ENCODE measurements at places on chromosomes 13 and 19.

GRCh38 chr13:33409673-33410510 is 124.3 kb upstream of the STARD13 start:
- DNase-seq: no peak

GRCh38 chr13:34467450-34468083 is 474.5 kb upstream of the NBEA start:
- DNase-seq: no peak

DNA sequence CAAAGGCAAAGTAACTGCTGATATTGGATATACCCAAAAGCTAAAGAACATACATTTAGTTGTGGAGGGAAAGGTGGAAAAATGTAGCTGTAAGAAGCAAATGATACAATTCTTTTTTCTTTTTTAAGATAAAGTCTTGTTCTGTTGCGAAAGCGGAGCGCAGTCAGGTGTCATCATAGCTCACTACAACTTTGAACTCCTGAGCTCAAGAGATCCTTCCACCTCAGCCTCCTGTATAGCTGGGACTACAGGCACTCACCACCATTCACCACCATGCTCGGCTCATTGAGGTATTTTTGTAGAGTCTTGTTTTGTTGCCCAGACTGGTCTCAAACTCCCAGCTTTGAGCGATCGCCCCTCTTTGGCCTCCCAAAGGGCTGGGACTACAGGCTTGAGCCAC is 38.0 kb downstream of the TBC1D4 start:
- DNase-seq: no peak

DNA sequence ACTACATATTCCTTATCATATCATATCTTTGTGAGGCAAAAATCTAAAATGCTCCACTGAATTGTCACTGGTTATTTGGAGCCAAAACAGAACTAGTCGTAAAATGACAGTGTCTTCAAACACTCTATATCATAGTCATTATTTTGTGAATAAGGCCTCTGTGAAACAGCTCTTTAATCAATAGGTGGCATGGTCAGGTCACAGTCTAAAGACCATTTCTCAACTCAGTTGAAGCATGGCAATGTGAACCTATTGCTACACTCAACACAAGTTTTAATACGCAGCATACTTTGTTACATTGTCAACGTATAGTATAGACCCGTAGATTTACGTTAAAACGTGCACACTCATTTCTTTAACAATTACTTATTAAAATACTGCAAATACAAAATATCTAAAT is 131.3 kb upstream of the PCDH20 start:
- DNase-seq: no peak

- DNase-seq: no peak
Observed at GRCh38 chr13:35219021-35219420, 257.5 kb downstream of the MAB21L1 start.

- DNase-seq: no peak
Observed at GRCh38 chr19:56765137-56765536, 75.4 kb downstream of the PEG3 start.

DNA sequence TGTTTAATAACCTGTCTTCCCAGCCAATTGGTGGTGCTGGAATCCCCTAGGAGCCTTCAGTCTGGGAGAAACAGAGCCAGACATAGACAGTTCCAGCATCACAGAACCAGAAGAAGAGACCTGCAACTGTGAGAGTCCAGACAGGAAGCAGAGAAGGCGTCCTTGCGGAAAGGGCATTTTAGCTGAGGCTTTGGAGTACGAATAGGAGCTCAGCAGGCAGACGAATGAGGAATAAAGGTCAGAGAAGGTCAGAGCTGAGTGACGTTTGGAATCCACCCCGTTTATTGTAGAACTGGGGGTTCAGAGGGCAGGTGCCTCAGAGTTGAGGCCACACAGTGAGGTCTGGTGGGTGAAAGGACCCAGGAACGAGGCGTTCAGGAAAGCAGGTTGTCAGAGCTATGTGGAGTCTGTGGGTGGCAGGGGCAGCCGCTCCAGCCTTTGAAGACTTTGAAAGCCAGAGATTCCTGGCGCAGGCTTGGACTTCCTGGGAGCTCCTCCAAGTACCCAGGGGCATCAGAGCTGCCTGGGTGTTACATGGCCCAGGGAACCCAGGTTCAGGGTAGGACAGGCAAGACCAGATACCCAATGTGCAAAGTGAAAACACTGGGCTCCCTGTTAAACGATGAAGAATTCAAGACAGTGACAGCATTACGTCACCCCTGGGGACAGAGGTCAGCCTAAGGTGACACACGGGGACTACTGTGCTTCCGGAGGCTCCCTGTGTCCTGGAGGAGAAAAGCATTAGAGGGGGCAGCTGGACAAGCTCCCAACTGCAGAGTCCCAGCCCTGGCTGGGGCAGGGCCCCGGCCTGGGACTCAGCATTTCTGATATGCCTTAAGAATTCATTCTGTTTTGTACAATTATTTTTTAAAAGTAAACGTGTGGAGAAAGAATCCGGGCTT is 5.5 kb downstream of the ARRDC2 start:
- DNase-seq: no peak

DNA sequence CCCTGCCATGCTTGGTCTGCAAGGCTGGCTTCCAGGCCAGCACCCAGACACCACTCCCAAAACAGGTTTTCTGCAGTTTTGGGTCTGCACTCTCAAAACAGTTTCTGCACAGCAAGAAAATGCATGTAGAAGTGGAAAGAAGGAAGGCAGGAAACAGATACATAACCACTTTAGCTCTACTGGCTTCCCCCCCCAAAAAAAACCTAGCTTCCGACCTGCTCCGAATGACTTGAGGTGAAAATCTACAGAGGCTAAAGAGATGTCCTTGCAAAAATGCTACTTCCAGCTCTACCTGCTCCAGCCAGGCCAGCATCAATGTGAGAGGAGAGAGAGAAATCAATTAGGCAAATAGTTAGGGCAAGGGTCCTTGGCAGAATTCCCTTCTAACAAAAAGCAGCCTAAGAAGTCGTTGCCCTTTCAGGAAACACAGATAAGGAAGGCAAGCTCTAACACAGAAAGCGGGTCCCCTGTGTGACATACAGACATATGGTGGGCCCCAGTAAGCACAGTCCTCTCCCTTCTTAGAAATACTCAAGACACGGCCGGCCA is 3.4 kb downstream of the C19orf12 start:
- DNase-seq: no peak

DNA sequence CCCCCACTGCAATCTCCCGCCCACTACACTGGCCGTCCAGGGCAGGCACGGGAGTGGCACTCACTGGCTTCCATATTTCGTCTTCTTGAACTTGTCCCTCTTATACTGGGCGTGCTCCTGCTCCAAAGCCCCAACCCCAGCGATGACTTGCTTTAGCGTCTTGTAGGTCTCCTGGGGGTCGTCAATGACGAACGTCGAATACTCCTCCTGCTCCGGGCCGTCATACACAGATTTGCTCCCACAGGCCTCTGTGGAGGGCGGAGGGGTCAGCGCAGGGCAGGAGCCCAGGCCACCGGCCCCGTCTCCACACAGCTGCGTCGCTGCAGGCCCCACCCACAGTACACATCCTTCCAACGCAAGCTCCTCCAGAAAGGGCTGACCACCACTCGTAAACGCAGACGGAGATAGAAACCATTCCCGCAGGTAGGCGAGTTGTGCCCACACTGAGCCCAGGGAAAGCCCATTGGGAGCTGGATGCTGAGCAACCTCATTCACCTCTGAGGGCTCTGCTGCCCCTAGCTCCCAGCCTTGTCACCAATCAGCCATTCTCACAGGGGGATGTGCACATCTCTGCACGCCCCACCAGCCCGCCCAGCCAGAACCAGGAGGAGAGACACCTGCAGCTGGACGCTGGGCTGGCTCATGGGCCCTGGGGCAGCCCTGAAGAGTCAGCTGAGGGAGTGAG is 7.9 kb upstream of the C13orf46 start:
- no peak for DNase-seq

DNA sequence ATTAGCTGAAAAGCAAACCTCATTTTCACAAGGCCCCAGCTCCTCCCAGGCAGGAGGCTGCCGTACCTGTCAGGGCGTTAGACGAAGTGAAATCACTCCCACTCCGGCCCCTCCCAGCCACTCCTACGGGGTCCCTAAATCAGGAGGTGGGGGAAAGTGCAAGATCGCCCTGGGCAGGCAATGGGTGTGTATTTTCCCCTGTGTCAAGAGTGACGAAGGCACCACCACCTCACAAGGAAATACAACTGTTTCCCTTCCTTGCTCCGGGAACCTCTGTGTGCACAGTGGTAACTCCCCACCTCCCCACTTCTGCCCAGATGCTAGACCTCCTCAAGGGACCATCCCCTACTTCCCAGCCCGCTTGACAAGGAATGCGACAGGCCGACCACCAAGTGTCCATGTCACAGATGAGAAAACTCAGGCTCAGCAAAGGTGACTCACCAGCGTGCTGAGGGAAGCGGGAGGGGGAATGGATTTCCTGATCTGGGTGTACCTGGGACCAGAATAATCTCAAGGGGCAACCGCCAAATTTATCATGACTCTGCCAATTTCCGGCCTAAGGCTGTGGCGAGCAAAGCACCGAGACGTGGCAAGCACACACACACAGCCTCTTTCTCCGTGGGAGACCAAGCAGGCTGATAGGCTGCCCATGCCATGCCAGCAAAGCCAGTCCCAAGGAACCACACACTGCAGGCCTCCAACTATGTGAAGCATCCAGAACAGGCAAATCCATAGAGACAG is 7.3 kb downstream of the PPP6R1 start:
- no peak for DNase-seq

DNA sequence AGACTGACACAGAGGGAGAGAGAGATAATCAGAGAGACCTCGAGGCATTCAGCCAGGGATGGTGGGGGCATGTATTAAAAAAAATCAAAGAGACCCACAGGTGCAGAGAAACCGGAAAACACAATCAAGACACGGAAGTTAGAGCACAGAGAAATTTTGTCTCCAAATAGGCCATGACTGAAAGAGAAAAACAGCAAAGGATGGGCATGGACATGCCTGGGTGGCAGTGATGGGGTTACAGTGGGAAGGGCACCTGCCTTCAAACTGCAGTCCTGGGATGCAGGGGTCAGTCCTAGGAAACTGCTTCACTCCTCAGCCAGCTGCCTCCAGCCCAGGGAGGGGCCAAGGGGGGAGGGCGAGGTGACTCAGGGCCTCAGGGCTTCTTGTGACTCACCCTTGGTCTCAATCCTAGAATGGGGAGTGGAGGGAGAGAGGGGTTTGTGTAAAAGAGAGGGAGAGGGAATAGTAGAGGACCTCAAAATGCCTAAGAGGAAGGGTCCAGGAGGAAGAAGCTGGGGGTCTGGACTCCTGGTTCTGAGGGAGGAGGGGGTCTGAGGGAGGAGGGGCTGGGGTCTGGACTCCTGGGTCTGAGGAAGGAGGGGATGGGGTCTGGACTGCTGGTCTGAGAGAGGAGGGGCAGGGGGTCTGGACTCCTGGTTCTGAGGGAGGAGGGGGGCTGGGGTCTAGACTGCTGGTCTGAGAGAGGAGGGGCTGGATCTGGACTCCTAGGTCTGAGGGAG is 3.6 kb upstream of the KCNN4 start:
- DNase-seq: no peak

DNA sequence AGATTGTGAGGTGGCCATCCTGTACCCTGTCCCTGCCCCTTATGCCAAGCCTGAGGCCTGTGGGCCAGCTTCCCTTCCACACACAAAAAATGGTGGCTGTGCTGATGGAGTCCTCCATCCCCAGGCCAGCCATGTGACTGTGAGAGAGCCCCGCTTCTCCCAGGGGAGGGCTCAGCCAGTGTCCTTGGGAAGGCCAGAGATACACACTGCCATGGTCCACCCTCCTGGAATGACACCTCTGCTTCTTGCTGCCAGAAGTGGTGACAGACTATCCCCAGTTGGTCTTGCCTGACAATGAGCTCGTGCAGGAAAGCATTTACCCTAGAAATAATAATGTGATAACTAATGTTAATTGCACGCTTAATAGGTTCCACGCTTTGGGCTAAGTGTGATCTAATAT is 38.0 kb downstream of the FAM124A start:
- DNase-seq: no peak

GRCh38 chr19:54279406-54279962 is 1.4 kb downstream of the LILRB2 start:
- no peak for DNase-seq

DNA sequence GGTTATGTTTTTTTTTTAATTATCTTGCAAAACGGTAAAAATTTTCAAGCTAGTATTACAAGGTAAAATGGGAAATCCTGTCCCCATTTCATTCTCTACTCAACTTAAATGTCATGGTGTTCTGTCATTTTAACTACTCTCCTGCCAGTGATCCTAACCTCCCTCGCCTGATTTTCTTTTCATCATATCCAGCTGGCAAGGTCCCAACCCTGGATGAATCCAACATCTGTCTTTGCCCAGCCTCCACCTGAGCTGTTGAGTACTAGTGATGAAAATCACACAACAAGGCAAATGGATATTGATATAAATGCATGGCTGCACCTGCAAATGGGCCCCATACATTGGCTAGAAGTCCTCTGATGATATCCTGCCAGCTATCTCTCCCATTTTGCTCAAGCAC is 6.9 kb upstream of the CDK8 start:
- no peak for DNase-seq

GRCh38 chr13:106612688-106613087 is 44.8 kb upstream of the ARGLU1 start:
- no peak for DNase-seq
